ENCODE measurements at places on chromosomes 2 and 18.
A peak's percentile ranks its signal among the peaks of the same experiment; 100 is the strongest.

- no peak for DNase-seq
Observed at GRCh38 chr2:99389946-99390345, 52.8 kb downstream of the EIF5B start.

DNA sequence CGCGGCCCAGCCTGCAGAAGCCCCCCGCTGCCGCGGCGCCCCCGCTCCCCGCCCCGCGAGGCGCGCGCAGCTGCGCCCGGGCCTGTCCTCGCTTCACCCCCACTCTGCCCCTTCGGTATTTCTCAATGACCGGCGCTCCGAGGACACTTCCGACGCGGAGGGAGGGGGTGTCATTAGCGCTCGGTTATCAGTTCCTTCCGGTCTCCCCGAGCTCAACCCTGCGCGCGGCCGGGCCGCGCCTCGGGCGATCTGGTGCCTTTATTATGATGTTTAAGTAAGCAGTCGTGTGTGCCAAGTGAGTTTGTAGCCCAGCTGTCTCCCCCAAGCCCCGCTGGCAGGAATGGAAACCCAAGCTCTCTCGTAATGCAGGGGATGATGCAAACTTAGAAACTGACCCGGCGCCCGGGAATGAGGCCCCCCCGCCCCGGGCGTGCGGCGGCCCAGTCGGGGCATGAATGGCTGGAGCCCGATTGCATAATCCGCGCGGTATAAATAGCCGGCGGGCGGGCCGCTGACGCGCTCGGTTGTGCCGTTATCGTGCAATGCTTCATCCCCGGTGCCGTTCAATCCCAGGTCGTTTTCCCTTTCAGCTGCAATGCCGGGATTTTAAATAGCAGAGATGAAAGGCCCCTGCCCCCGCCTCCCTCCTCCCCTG is 3.9 kb upstream of the SPRED2 start:
- peak; percentile 29 for DNase-seq

DNA sequence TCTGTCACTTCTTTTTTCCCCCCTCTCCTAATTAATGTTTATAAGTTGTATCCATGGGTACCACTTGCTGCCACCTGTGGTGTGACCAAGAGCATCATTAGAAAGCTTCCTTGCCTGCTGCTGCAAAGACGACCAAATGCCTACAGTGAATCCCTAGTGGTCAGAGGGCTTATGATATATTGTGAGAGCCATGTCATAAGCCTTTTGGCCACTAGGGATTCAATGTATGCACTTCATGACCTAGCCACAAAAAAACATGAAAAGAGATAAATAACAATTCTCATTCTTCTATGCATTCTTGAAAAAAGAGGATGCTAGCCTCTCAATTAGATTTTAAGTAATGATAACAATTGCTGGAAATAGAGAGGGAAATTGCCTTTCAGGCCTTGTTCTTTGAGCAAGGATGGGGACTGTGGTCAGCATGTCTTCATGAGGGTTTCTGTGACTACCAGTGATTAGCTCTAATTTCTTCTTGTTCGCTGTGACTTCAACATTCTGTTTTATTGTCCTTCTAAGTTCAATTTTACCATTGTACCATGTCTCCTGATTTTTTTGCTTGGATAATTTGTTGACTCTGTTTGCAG is 435.3 kb downstream of the TGIF1 start:
- no peak for DNase-seq

GRCh38 chr2:101307950-101308431 is 510 bp downstream of the RNF149 start:
- peak; percentile 41 for DNase-seq

GRCh38 chr2:151189125-151189524 is 72.5 kb downstream of the RBM43 start:
- no peak for DNase-seq

GRCh38 chr18:3251249-3251962 is 3.8 kb downstream of the MYL12A start:
- DNase-seq = no peak

DNA sequence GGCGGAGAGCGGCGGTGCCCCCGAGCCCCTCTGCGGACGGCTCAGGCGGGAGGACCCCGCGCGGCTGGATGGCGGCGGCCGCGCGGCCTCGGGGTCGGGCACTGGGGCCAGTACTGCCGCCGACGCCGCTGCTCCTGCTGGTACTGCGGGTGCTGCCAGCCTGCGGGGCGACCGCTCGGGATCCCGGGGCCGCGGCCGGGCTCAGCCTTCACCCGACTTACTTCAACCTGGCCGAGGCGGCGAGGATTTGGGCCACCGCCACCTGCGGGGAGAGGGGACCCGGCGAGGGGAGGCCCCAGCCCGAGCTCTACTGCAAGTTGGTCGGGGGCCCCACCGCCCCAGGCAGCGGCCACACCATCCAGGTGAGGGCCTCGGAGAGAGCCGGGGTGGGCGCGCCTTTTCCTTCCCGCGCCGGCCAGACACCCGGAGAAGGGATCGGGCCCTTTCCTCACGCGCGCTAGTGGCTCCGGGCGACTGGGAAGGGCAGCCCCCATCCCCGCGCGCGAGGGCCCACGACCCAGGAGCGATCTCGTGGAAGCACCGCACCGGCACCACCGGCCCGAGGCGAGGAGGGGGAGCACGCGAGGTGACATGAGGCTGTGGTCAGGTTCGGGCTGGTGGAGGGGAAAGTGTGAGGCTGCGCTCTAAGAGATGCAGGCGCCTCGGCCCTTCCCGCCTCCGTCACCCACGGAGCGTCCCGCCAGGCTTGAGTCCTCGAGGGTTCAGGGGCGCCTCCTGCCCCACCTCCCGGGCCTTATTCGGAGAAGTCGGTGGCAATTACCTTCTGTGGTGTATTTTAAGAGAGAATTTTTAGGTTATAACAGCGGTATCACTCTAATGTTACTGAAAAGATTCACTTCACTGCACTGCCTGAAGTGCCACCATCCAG is 607 bp downstream of the LAMA3 start:
- DNase-seq = peak; percentile 27

GRCh38 chr2:6917071-6917760 is at the start of gene RNF144A:
Gene RNF144A (plus strand): TSS chr2:6917412. CDS start chr2:6996927, 79,515 bp downstream.
- peak; percentile 79 for DNase-seq

DNA sequence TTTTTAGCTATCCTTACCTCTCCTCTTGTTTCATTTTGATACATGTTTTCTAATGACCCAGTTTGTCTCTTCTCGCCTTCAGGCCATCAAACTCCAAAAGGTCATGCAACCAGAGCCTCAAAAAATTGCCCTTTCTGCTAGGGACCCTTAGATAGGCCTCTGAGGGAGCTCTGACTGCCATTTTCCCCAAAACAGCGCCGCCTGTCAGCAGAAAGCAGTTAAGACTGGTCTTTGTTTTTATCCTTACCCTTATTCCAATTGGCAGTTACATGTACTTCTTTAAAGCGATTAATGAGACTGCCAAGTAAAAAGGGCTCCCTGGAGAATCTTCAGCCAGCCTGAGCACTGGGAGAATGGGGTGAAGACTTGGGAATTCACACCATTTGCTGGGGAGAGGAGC is 55.1 kb upstream of the RIT2 start:
- no peak for DNase-seq

DNA sequence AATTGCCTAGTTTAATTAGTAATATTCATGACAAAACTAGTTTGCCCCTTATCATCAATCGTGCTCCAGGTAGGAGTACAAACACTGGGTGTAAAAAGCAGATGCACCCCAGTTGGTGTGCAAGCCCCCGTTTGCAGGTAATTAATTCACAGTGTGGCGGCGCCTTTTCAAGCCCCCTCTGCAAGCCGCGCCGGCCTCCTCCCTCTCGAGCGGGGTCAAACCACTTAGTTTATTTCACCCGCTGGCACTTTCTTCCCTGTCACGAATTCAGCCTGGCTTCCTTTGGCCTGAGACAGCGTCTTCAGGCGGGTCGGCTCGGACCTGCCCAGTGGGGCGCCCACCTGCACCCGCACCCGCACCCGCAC is 64.7 kb upstream of the MAPRE2 start:
- DNase-seq = no peak

DNA sequence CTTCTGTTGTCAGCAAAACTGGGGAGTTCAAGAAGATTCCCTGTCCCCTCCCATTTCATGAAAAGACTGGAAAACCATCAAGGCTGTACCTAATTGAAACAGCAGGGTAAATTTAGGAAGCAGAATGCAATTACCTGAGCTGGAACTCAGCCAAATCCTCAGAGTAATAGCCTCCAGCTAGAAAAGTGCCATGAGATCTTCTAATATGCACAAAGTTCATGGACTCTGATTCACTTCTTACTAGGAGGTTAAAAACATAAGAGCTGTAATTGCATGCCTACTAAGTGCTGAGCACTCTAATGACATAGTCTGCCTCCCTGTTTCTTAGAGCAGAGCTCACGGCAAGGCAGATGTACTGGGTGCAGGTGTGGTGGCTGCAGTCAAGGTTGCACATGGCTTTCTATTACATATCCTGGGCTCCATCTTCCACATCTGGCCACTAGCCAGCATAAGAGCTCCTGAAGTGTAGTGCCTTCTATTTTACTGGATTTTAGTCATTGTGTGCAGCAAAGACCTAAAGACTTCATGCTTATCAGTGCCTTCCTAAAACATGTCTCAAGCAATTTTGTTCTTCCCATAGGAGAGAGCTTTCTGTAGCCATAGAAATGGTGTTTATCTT is 341.7 kb downstream of the PTPRM start:
- no peak for DNase-seq

- no peak for DNase-seq
Observed at GRCh38 chr2:68436270-68436669, 30.8 kb downstream of the FBXO48 start.

GRCh38 chr2:33210626-33211025 is 263.9 kb downstream of the LTBP1 start:
- no peak for DNase-seq

DNA sequence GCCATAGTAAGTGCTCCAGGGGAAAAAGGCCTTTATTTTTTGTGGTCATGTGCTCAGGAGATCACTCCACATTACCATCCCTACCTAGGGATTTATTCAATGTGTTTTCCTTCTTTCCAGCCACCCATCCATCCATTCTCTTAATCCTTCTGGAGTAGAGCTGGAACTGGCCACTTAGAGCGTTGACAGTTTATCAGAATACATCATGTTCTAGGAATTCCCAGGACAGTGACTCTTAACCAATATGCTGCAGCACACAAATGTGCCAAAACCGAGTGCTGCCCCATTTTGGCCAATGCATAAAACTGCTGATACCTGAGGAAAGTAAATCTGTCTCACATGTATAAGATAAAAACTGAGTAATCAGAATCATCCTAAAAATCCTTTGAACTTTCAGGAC is 63.7 kb downstream of the FARSB start:
- no peak for DNase-seq

- DNase-seq = no peak
Observed at GRCh38 chr2:223269386-223269785, 217.4 kb downstream of the KCNE4 start.

DNA sequence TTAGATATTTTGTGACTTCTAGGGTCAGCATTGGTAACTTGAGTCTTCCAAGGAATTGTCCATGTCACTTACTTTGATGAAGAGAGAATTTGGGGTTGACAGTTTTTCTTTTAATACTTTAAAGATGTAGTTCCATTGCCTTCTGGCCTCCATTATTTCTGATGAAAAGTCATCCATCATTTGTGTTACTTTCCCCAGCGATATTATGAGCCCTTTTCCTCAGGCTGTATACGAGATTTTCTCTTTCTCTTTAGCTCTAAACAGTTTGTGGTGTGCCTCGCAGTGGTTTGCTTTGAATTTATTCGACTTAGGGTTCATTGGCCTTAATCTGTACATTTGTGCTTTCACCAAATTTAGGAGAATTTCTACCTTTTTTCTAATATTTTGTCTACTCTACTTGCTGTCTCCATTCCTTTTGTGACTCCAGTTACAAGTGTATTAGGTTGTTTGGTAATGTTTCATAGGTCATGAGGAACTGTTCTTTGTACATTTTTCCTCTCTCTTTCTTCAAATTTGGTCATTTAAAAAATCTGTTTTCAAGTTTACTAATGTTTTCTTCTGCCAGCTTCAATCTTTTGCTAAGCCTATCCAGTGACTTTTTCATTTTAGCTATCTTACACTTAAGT is 131.4 kb upstream of the OTOS start:
- DNase-seq = no peak

DNA sequence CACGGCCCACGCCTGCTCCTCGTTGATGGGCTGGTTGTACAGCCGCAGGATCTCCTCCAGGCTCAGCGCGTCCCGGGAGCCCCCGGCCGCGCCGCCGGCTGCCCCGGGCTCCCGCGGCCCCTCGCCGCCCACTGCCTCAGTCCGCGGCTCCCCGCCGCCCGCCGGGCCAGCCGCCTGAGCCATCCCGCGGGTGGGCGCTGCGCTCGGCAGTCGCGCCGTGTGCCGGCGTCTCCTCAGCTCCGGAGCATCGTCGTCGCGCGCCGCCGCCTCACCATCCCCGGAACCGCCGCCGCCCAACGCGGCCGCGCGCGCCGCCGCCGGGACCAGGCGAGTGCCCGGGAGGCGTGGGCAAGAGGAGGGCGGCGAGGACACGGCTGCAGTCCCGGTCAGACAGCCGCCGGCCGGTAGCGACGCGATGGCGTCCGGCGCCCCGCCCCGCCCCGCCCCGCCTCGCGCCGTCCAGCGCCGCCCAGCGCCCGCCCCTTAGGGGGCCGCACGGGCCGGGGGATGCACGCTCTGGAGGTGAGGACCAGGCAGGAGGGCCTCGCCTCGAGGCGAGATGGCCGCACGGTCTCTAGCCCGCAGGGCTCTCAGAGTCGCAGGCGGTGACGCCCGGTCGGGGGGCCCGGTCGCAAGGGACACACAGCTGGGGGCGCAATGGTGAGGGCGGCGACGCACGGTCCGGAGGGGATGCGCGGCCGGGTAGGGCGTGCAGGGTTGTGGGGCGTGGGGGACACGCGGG is at the start of gene SPIRE1:
SPIRE1 (minus strand) TSS at position 424 of the 742 bp plus-strand sequence; CDS start at position 183, 241 bp downstream.
- peak; percentile 48 for DNase-seq

DNA sequence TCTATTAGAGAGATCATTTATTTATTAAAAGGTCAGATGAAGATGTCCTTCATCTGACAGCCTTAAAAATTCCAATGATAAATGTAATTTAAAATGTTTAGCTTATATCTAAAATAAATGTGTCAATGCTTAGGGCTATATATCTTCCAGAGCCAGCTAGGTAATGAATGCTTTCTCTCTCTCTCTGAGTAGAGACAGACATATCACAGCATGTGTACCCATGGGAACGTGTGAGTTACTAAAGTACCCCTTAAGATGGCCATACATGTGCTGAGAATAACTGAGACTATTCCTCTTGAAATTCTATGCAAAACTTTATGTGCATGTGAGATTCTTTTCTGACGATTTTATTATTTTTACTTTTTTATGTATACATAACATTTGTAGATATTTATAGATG is 420.9 kb upstream of the ST6GAL2 start:
- no peak for DNase-seq

DNA sequence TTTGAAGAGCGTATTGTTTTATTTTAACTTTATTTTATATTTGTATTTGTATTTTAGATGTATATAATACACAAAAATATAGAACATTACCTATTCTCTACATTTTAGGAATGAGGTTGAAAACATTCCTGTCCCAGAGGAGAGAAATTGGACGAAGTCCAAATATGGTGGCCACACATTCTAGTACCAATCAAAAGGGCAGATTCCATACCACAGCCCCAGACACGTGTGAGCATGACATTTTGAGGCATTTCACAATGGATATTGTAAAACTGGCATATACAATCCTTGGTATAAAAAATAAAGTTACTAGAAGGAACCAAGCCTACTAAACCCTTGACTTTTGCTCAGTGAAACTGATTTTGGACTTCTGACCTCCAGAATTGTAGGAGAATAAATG is 50.6 kb downstream of the C2orf76 start:
- no peak for DNase-seq

GRCh38 chr18:74446178-74446577 is 10.9 kb downstream of the DIPK1C start:
- DNase-seq = no peak
